AG04450 (cell line): ENCODE measurements at places on chromosomes 13 and 19. TPM values are rescaled to one million over a fixed set of nuclear protein-coding genes. Genes with fewer than 3 reads are reported as not detected.

Gene TTC9B
- polyA plus RNA-seq: not detected in 2 replicates

Gene ZNF473
- polyA plus RNA-seq: 6.2 and 6.5 TPM in 2 replicates

Gene MAU2
- polyA plus RNA-seq: 14.7 and 20.0 TPM in 2 replicates

Gene ZNF442
- polyA plus RNA-seq: 1.2 and 1.4 TPM in 2 replicates

Gene VAV1
- polyA plus RNA-seq: not detected in 2 replicates

Gene HIPK4
- polyA plus RNA-seq: 0.09 and 0.11 TPM in 2 replicates

Gene GAS6
- 356 and 455 TPM in 2 replicates for polyA plus RNA-seq

Gene CGB8
- not detected in 2 replicates for polyA plus RNA-seq
